ENCODE measurements at places on chromosomes 16 and 17.
A peak's percentile ranks its signal among the peaks of the same experiment; 100 is the strongest.

GRCh38 chr16:49469930-49470451 is 96.4 kb downstream of the C16orf78 start:
- DNase-seq, result no peak

- DNase-seq, result peak; percentile 61
Measured at GRCh38 chr16:1105888-1106620, 10.0 kb upstream of the C1QTNF8 start.

DNA sequence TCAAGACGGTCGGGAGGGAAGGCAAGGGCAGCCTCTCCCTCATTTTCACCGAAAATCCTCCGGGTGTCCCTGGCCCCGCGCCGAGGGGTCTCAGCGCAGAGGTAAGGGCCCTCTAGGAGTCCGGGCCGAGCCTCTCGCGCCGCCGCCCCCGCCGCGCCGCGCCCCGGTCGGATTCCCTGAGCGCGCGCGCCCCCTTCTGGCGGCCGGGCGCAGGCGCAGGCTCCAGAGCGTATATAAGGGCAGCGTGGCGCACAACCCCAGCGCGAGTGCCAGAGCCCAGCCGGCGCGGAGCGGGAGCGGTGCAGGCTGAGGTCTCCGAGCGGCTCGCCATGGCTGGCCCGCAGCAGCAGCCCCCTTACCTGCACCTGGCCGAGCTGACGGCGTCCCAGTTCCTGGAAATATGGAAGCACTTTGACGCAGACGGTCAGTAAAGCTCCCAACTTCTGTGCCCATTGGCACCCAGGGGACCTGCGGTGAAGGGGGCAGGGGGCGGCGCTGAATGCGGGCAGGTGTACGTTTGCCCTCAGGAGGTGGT is at the start of gene CALB2:
TSS of gene CALB2 (plus strand) at position 260 of the 535 bp plus-strand sequence. CDS start at position 330, 70 bp downstream.
- DNase-seq, result peak; percentile 39

- no peak for DNase-seq
Measured at GRCh38 chr16:774086-775001, 13.8 kb downstream of the MSLN start.

DNA sequence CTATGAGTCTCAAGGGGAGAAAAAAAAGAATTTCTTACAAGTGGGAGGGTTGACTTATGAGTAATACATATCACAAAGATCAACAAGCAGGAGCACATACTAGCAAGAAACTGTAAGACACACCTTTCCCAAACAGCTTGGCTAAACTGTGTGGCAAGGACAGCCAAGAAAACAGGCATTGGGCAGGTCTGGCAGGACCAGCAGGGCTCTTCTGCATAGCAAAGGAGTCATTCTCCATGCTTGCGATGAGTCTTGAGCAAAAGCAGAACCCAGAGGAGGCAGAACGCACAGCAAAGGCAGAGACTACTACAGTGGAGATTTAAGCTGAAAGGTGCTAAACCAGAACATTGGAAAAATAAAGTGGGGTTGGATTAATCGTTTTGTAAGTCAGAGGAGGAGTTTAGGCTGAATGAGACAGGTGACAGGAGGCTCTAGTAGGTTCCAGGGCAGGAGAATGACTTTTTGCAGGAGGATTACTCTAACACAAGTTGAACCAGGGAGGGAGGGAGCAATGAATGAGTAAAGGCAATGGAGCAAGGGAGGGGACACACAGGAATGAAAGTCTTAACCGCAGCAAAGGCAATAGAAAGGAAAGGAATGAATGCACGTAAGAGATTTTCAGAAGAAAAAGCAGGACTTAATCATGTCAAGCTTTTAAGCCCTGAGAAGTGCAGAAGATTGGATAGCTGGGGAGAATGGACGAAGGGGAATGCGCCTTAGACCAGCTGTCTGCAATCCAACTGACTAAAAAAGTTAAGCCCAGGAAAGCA is 2.7 kb downstream of the N4BP1 start:
- DNase-seq, result no peak

GRCh38 chr17:56635641-56636040 is 42.1 kb downstream of the NOG start:
- no peak for DNase-seq

GRCh38 chr16:68259007-68259825 is 5.1 kb upstream of the SLC7A6 start:
- no peak for DNase-seq

DNA sequence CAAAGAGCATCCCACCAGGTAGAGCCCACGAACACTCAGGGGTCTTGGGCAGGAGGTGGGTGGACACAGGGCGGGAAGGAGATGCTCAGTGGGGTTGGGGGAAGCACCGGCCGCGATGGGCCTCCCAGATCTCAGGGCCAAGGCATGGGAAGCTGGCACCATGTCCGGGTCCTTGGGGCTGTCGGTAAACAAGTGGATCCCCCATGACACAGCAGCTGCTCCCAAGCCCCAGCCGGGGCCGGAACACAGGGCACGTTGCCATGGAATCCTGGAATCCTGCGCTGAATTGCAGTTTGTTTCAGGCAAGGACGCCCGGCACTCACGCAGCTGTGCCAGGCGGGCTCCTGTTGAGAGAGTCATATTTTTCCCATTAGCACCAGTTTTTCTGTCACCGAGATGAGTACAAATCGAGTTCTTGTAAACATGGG is 23.0 kb upstream of the CHMP6 start:
- DNase-seq, result no peak

DNA sequence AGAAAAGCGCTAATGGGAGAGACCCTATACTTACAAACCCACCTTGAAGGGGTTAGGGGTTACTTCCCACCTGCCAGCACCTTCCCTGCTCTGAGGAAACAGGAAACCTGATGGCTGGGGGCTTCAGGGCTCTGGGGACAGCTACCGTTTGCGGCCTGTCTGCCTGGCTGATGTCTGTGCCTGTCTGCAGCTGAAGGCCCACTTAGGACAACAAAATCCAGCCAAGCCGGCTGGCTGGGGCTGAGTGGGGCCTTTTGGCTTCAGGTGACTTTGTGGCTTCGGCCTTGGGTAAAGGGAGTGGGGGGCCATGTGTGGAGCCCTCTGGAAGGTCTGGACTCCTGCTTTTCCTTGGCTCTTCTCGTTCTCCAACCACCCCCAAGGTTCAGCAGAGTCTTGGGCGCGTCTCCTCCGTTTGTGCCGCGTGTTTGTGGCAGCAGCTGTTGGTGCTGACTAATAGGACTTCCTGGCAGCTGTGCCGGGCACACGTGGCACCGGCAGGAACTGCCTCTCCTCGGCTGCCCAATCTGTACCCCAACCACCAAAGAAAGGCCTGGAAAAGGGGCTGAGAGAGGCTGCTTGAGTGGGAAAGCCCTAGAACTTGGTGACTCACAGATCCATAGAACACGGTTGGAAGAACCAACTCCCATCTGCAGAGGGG is 186.7 kb downstream of the MSI2 start:
- DNase-seq, result no peak

- DNase-seq, result no peak
Measured at GRCh38 chr16:63998-64913, 8.2 kb downstream of the RHBDF1 start.

Data from SK-N-DZ (cell line).